ENCODE measurements at places on chromosomes 11 and 22.

DNA sequence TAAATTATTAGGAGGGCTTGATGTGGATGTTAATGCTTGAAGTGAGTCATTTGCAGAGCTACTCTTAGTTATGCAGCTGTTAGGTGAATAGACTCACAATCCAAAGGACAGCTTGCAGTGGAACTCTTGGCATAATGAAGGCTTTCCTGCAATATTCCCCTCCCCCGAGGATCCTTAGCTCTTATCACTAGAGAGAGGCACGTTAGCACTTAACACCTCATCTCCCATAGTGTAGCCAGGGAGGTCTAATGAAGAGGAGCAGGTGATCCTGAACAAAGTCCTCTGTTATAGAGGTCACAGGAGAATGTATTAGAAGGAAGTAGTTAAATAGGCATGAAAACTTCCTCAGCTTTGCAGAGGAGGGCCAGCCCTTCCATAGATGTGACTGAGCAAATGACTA, 919.2 kb upstream of the FAT3 start:
- no peak for DNase-seq

GRCh38 chr22:30204015-30204741, 42.4 kb downstream of the LIF start:
- DNase-seq, result no peak

GRCh38 chr11:100805506-100806199, 118.6 kb downstream of the ARHGAP42 start:
- no peak for DNase-seq

- no peak for DNase-seq
These were observed 6.1 kb upstream of the INSC start for GRCh38 chr11:15108592-15109130.

DNA sequence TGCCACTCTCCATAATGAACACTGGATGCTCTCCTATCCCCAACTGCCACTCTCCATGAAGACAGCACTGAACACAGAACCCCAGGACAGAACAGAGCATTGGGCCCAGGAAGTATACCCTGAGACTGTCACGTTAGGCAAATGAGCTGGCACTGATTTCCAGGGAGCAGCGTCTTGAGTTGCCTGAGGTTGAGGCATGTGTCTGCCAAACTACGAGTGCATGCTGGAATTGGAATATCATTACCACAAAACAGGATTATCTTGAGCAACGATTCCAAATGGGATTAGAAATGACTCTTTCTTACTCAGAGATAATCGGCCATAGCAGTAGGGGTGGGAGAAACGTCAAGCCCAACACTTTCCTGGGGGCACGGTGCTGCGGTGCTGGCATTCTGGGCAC, 39.9 kb downstream of the CLPB start:
- DNase-seq, result no peak

GRCh38 chr11:116224154-116224888, 548.5 kb downstream of the BUD13 start:
- DNase-seq, result peak; percentile 1

DNA sequence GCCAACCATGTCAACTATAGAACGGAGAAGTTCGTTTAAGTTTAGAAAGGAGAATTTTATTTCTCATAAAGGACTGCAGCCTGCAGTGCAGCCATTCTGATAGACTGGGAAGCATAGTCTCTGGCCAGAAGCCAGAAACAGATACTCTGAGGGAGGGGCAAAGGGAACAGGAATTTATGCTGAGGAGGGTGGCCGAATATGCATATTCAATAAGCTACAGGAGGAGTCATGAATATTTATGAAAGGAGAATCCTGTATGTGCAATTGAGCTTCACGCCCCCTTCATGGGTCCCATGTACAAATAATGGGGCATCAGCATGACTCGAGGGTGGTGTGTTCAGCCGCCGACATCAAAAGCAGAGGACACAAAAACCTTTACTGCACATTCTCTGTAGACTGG, 199.9 kb downstream of the CWF19L2 start:
- no peak for DNase-seq

DNA sequence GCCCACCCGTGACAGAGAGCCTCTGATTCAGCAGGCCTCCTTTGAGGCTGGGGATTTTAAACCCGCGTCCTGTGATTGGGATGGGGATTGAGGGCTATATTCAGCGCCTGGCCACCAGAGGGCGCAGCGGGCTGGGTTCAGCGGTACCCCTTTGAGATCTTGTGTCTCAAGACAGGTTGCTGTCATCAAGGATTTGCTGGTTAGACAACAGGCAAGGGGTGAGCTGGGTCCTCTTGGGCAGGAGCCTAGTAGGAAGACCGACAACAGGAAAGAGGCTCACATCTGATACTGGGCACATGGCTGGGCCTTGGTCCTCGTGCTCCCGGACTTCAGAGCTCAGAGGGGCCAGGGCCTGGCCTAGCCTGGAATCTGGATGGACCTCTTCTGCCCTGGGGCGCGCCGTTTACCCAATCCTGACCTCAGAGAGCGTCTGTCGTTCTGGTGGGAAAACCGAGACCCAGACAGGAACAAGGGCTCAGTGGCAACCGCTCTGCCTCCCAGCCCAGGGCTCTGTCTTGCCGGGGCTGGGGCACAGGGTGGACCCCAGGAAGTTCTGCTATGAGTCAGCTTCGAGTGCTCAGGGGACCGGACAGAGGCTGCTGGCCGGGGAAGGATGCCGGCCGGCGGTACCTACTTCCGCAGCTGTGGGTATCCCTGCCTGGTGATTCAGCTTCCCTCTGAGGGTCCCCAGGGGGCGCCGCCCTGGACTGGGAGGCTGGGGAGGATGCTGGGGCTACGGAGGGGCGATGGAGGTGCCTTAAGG, 929 bp upstream of the SLC35E4 start:
- DNase-seq, result peak; percentile 86

Measured in hematopoietic multipotent progenitor cell (in vitro differentiated cells).